Urinary bladder (tissue), 4 donors: ENCODE measurements at places on chromosomes 3 and 15.

- DNase-seq, result no peak
These were observed 45.0 kb upstream of the SACM1L start for GRCh38 chr3:45644063-45644790.

DNA sequence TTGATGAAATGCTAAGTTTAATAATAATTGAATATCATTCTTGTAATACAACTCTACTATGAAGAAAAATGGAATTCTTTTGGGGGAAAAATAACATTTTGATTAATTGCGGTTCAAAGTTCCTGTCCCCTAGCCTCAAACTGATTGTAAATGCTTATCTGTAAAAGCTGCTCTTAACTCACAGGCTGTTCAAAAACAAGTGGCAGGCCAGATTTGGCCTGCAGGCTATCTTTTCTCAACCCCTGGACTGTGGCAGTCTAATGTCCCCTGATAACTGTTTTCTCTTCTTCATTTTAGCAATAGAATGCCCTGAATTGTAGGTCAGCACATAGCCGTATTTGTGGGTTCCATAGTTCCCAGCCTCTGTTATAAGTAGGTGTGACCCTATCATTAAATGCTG lies 23.5 kb upstream of the SAMMSON start:
- no peak for DNase-seq

DNA sequence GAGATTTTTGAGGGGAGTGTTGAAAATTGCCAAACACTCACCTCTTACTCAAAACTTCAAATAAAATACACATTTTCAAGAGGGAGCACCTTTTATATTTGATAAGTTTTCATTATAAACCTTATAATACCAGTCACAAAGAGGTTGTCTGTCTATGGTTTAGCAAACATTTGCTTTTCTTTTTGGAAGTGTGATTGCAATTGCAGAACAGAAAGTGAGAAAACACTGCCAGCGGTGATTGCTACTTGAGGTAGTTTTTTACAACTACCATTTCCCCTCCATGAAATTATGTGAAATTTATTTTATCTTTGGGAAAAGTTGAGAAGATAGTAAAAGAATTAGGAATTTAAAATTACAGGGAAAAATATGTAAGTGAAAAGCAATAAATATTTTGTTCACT lies 20.1 kb downstream of the DIPK2A start:
- no peak for DNase-seq

DNA sequence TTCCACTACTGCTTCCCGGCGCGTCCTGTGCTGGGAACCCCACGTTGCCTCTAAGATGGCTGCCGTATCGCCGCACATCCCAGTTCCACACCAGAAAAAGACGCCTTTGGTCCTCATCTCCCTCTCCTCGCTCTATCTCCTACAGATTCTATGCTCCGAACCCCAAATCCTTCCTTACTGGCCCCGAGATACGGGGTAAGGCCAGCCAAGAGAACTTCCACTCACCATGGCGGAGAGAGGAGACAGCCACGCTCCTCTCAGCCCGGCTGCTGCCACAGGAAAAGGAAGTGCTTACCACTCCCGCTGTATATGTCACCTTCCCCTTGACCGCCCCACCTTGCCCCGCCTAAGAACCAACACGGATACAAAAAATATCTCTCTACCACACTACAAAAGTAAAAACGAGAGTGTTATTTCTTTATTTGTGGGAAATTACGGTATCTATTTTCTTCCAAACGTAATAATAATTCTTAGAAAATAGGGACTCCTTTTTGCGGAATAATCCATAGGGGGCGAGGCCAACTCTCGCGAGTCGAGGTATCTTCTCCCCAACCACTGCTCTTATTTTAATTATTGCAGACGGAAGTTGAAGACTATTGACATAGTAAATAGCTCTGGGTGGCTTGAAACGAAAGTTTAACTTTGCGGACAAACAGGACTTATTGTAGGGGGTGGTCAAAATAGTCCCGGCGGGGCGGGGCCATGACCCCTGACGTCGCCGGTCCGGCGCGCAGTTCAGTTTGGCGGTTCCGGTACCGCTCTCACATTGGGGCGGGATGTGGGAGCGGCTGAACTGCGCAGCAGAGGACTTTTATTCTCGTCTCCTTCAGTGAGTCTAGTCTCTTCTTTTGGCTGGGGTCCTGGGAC lies at the start of the genes RPL4 and ZWILCH:
TSS of gene RPL4 (minus strand) at position 293 of the 867 bp plus-strand sequence. CDS start at position 228, 65 bp downstream.
TSS of gene ZWILCH (plus strand) at position 764 of the 867 bp plus-strand sequence. CDS start at position 777, 13 bp downstream.
- peak; percentile 85 for DNase-seq

DNA sequence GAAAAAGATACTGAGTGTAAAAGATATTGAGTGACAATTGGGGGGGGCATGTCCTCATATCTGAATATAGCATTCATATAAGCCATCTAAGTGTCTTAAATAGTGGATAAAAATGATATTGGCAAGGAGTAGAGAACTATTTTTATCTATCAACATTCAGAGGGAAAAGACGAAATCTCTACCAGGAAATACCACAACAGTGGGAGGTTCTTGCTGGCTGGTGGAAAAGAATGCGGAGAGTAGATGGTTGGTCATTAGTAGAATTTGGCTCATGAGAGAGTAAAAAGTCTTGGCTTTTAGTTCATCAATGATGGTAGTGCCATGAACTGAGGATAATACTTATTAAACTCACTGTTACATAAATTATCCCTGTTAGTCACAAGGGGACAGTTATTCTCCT lies 4.8 kb upstream of the TCF12 start:
- DNase-seq, result no peak

GRCh38 chr3:27540231-27540630 lies 56.0 kb upstream of the SLC4A7 start:
- no peak for DNase-seq

DNA sequence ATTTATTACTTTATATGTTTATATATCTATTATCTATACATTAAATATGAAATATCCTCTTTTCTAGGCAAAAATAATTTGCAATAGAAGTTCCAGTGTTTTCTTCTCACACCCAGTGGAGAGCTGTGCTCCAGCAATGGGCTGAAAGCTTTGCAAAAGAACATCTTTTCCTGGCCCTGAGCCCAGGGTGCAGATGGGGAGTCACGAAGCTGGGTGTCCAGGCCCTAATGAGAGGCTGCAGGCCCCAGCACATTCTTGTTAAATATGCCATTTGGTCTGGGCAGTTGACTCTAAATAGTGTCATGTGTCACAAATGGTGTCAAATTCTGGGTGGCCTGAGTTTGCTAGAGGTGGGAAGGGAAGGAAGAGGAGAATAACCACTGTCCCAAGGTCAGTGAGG lies 5.7 kb downstream of the NTRK3 start:
- no peak for DNase-seq

DNA sequence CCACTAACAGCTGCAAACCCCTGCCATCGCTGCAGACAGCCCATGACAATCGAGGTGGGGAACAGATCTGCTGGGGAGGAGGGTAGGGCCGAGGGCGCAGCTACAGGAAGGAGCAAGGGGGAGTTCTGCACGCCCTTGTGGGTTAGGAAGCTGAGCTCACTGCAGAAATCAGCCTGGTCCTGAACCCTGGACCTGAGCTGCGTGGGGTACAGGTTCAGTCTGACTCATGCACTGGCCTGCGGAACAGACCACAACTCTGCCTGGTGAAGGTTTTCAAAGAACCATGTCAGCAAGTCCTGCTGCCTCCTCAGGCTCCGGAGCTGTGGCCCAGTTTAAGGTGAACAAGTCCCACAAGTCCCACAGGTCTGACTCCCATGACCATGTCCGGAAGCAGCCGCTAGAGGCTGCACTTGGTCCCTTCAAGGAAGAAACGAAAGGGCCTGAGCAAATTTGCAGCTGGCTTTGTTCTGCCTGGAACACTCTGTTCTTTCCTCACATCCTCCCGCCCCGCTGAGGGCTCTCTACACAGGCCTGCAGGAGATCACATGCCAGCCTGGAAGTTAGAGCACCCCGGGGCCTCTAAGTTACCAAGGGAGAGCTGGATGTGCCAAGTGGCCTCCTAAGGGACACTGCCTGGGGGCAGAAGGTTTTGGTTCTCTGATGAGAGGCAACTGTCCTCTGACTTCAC lies 49.4 kb upstream of the AKAP13 start:
- DNase-seq, result peak; percentile 80

DNA sequence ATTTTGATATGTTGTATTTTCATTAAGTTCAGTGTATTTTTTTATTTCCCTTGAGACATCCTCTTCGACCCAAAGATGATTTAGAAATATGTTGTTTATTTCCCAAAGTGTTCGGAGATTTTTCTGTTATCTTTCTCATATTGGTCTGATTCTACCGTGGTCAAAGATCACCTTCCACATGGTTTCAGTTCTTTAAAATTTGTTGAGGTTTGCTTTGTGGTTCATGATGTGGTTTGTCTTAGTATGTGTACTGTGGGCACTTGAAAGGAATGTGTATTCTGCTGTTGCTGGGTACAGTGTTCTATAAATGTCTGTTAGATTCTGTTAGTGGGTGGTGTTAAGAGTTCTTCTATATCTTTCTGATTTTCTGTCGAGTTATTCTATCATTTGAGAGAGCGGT lies 103.4 kb upstream of the FHIT start:
- DNase-seq, result no peak

DNA sequence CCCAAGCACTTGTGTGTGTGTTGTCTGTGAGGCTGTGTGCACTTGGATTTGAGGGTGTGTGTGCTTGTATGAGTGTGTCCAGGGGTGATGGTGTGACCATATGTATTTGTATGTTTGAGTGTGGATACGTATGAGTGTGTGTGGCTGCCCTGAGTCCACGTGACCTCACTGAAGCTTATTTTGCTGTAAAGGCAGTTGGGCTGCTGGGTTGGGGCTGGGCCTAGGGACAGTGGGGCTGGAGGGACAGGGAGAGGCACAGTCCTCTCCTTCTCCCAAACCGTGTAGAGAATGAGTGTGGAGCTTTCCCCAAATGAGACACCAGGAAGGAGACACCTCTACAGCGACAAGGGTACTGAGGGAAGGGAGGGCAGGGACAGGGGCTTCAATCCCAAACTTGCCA lies 163.4 kb upstream of the TLE3 start:
- no peak for DNase-seq

DNA sequence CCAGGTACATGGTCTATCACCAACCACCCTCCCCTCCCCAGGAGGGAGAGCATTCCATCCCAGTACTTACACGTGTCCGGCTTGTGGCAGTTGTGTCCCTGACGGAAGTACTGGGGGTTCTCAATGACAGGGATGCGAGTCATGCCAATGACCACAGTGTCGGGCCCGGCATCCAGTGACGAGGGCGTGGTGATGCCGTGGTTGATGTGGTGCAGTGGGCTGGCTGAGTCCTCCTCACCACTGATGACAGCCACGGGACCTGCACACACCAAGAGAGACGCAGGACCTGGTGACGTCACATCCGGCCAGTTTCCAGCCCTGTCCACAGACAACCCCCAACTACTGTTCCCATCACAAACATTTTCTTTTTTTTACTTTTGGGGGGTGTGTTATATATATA lies 223.8 kb downstream of the NTRK3 start:
- DNase-seq, result no peak

GRCh38 chr3:14404186-14404585 lies 1.8 kb downstream of the SLC6A6 start:
- no peak for DNase-seq

GRCh38 chr15:88400084-88400483 lies 67.1 kb downstream of the MRPL46 start:
- no peak for DNase-seq

DNA sequence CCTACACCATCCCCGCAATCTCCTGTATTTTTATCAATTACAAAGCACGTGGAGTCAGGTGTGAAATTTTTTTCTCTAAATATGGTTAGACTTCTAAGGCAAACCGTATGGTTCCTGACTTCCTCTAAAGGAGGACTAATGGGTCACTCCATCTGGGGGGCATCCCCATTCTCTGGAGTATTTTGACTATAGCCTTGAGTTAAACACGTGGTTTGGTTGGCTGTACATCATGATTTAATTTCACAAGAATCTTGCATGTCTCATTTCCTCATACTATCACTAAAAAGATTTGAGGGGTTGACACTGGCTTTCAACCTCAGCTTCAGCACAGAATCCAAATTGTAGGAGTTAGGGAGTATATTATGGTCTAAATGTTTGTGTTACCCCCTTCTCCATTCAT lies 25.3 kb upstream of the ZNF770 start:
- no peak for DNase-seq

DNA sequence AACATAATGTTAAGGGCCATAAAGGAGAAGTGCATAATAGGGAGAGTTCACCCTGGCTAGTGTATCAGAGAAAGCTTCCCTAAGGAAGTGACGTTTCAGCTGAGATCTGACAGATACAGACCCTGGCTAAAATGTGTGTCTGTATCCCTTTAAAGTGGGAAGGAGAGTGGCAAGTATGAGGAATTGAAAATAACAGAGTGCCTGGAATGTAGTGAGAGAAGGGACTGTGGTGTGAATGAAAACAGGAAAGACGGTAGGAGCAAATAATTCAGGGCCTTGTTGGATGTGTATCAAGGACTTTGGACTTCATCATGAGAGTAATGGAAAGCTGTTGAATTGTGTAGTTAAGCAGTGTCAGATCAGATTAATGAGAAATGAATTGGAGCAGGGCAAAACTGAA lies 30.5 kb downstream of the NEO1 start:
- DNase-seq, result no peak

DNA sequence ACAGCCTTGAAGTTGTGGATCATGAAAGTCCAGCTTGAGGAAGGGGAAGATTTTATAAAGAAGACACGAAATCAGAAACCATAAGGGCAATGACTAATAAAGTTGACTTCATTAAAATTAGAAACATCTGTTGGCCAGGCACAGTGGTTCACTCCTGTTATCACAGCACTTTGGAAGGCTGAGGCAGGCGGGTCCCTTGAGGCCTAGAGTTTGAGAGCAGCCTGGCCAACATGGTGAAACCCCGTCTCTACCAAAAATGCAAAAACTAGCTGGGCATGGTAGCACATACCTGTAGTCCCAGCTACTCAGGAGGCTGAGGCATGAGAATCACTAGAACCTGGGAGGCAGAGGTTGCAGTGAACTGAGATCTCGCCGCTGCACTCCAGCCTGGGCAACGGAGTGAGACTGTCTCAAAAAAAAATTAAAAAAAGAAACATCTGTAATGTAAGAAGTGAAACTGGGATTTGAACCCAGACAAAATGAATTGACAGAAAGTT lies 7.9 kb upstream of the UBXN7 start:
- DNase-seq, result no peak

- no peak for DNase-seq
These were observed 39.3 kb downstream of the RHCG start for GRCh38 chr15:89457086-89457485.

DNA sequence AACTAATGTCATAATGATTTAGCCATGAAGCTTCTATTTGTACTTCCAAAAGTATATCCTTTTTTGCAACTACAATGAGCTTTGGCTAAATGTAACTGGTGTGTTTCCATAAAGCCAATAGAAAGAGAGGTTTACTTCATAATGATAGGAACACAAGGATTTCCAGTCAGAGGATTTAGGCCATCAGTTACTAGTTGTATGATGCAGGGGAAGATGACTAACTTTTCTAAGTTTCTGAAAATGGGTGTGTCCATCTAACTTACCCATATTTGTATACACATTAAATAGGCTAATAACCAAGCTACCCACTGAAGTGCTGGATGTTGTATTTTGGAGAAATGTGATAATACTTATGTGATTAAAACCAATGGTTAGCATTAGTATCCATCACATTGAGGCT lies 55.7 kb downstream of the SLC4A7 start:
- DNase-seq, result no peak

GRCh38 chr3:176431038-176431418 lies 766.3 kb downstream of the TBL1XR1 start:
- no peak for DNase-seq

GRCh38 chr15:83926116-83926515 lies 272.2 kb downstream of the ADAMTSL3 start:
- no peak for DNase-seq
